ENCODE measurements at places on chromosomes 4 and X.

DNA sequence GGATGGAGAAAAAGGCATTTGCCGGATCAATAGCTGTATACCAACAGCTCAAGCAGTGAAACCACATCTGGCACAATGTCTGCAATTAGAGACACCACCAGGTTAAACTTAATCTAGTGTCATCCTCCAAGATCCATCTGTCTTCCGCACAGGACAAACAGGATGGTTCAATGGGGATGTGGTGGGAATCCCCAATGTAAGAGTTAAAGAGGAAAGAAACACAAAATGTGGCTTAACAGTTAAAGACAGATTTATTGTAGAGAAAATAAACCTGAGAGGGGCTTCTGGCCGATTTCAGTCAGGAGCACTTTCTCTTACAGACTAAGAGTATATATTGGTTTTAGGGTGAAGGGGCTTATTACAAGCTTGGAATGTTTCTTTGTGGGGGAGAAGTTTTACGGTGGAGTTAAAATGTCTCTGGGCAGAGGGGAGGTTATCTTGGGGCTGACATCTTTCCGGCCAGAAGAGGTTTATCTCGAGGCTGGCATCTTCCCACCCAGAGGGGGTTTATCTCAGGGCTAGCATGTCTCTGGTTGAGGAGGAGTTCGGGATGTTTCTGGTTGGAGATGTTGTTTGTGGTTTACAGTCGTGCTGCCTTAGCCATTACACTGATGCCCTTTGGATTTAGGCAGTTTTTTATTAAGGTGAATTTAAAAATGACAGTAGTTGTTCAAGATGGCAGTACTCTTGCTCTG lies 61.7 kb downstream of the KANTR start:
- no peak for DNase-seq

DNA sequence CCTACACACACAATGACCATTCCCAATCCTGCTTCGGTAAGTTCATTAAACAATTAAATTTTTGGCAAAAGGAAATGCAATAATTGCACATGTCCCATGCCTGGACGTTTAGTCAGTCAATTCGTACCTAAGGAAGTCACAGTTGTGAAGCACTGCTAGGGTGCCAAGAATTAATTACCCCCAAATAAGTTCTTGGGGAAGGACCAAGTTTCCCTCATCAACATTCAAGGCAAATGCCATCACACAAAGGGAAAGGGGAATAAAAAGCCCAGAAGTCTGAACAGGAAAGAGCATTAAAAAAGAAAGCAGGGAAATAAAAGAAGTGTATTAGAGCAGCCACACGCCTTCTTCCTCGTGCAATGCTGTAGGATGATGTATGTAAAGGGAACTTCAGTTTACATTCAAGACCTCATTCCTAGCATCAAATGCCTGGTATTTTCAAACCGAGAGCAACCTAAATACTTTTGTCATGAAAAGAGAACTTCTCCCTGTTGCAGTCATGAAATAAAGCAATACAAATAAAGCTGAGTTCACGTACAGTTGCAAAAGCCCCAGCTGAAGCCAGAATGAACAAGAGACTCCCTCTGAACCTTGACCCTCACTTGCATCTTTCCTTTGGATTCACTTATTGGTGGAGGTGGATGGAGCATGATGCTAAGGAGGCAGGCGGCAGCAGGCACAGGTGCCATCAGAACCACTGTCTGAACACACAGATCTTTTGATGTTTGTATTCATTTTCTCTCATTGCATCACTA lies 124.0 kb upstream of the PPARGC1A start:
- DNase-seq, result no peak

- no peak for DNase-seq
These were observed 404.9 kb downstream of the ZNF674 start for GRCh38 chrX:46140272-46140671.

- no peak for DNase-seq
These were observed 623.5 kb upstream of the NR3C2 start for GRCh38 chr4:149065753-149066152.

GRCh38 chrX:68443155-68443868 lies 10.0 kb upstream of the OPHN1 start:
- DNase-seq, result no peak

GRCh38 chrX:16828124-16828908 lies 41.8 kb downstream of the RBBP7 start:
- no peak for DNase-seq

GRCh38 chr4:177005674-177006230 lies 213.0 kb upstream of the VEGFC start:
- peak; percentile 9 for DNase-seq

DNA sequence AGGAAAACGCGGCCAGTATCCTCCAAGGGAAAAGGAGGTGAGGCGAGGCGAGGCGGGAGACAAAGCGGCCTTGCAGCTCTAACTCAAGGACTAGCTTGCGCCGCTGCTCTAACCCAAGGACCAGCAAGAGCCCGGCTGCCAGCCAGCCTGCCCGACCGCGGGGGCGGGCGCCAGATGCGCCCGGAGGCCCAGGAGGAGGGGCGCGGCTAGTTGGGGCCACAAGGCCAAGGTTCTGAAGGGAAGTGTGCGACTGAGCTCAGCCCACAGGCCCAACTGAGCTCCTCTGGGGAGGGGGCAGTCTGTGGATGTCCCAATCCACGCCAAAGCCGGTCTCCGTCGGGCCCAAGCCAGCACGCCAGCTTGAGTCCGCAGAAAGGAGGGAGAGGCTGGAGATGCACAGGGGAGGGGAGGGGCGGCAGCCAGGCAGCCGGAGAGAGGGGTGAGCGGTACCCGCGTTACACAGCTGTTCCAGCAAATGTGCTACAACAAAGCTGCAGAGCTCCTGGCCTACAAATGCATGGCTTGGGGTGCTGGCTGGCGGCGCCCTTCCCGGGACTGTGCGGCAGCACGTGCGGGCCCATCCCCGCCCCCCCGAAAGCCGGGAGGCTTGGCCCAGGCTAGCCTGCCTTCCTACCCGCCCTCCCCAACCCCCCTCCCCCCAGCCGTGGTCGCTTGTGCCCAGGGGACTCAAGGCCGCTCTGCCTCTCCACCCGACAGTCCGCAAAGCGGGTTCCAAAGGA lies 637 bp downstream of the AMER1 start:
- DNase-seq, result no peak

GRCh38 chrX:94493405-94493804 lies 819.4 kb downstream of the FAM133A start:
- no peak for DNase-seq

DNA sequence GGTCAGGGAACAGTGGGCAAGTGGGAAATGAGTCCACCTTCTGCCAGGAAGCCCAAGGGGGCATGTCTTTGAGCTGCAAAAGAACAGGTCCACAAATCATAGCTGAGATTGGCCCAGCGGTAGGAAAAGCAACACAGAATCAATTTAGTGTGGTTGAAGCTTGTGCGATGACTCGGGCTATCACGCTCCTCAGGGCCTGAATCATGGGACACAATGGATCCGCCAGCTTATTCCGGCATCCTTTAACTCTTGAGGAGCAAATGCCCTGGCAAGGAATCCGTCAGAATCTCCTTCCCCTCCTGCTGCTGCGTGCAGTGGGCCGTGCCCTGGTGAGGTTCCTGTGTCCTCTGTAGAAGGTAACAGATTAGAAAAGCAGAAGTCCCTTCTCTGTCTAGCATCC lies 98.0 kb downstream of the RELL1 start:
- no peak for DNase-seq

GRCh38 chrX:68666580-68666979 lies 19.1 kb downstream of the STARD8 start:
- DNase-seq, result no peak

DNA sequence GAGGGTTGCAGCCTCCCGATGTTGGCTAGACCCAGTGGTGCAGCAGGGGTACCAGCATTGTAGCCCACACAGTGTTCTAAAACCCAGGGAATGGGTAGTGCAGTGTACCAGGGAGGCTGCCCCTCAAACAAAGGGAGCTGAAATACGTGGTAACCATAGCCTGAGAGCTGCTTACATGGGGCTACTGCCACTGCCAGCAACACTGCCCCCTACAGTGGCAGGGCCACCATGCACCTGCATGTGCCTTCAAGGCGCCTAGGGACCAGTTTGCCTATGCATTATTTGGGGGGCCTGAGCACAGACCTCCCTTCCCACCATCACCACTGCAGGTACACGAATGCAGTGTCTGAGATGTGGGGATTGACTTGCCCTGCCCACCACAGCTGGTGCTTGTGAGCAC lies 21.0 kb upstream of the BMP15 start:
- DNase-seq, result no peak

GRCh38 chrX:109990582-109991276 lies 12.2 kb upstream of the TMEM164 start:
- no peak for DNase-seq

GRCh38 chrX:96791559-96791958 lies 92.1 kb upstream of the RPA4 start:
- DNase-seq, result no peak

- DNase-seq, result no peak
These were observed 28.5 kb downstream of the SRPX start for GRCh38 chrX:38192007-38192810.

DNA sequence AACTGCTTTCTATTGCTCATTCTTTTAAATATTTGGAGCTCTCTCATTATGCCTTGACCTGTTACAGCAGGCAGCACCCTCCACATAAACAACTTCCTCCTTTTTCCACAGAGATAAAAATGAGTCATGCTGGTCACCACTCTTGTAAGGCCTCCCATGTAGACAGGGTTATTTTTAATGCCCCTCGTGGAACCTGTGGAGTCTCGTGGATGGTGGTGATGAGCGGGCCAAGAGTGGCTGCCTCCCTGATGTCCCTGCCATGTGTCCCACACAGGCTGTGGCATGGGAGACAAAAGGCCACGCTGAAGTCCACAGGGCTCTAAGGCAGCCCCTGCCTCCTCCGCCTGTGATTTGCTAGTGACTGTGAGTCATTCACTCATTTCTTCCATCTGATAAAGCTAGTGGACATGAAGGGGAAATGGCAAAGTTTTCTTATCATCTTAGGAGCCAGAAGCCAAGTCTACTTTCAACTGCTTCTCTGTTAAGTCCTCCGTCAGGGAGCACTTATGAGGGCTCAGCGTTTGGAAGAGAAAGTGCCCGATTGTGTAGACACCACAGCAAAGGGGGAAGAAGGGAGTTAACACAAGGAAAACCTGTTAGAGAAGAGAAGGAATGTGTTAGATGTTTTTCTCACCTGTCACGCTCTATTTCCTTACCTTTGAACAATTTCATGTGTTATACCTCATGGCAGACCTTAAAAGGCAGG lies 121.6 kb upstream of the FAT1 start:
- DNase-seq, result peak; percentile 44

- no peak for DNase-seq
These were observed 38.6 kb upstream of the NEIL3 start for GRCh38 chr4:177271091-177271490.

DNA sequence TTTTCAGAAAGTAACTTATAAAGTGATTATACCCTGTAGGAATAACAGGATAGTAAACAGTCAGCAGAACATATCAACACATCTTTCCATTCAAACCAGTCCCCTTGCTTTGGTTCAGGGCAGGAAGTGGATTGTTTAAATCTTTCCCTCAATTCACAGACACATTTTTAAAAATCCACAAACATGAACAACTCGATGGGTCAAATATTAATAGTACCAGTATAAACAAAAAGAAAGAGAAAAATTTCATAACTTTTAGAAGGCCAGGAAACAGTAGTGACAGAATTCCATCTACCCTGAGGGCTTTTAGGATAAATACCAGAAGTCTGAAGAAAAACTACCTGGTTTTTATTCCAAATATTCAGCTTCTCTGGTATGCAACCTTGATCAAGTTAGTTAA lies 1072.8 kb upstream of the PABPC4L start:
- DNase-seq, result no peak

GRCh38 chrX:32893751-32894150 lies 317.6 kb downstream of the DMD start:
- DNase-seq, result no peak

GRCh38 chr4:89528526-89529133 lies 221.0 kb upstream of the GPRIN3 start:
- no peak for DNase-seq

GRCh38 chrX:78922754-78923153 lies 22.4 kb upstream of the P2RY10 start:
- DNase-seq, result no peak

GRCh38 chr4:151921386-151921785 lies 160.6 kb upstream of the GATB start:
- no peak for DNase-seq

- no peak for DNase-seq
These were observed 194.8 kb downstream of the CHRDL1 start for GRCh38 chrX:110600745-110601310.

DNA sequence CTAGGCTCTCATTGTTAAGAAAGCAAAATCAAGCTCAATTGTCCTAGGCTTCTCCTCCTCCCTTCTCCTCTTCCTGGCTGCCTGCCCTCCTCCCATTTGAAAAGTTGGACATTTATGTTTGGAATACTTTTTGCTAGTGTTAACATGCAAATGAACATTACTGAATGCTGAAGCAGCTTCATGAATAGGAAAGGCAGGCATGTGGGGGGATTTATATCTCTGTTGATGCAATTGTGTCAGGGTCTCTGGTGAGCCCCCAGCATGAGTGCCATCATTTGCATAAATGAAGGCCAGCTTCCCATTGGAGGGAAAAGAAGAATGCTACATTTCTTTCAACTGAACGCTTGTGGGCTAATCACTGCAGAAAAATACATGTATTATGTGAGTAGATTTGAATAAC lies 160.1 kb upstream of the NDST3 start:
- no peak for DNase-seq

- no peak for DNase-seq
These were observed 69.2 kb downstream of the HADH start for GRCh38 chr4:108058685-108059440.

DNA sequence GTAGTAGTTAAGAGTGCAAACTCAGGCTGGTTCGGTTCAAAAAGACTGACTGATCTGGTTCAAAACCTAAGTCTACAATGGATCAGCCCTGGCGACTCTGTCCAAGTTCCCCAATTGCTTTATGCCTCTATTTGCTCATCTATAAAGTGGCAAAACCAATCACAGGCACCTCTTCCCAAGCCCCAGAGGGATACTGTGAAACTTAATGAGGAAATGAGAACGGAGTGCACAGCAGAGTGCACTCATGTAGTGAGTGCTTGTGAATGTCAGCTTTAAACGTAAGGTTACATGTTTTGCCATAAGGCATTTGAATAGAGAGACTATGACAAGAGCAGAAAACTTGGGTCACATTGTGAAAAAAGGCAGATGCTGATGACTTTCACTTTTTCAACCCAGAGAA lies 199.7 kb upstream of the KLF3 start:
- DNase-seq, result no peak

GRCh38 chr4:39319676-39320075 lies 46.5 kb downstream of the RFC1 start:
- DNase-seq, result peak; percentile 55

DNA sequence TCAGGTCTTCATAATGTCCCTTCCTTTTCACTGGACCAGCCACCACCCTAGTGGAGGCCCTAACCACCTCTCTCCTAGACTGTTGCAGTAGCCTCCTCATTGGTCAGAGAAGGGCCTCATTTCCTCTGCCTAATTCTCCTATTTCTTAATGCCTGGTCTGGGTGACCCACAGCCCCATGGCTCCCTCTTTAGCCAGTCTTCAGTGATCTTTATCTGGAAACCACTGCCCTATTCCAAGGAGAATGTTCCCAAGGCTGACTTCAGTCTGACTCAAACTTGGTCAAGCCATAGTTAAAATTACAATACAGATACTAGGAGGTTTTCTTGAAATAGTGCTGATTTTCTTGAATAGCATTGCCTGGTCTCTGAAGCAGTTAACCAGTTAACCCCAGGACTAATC lies 53.6 kb upstream of the PRPS1 start:
- no peak for DNase-seq

All from amniotic stem cell (primary cell).